ENCODE measurements at places on chromosomes 11 and 22.
A peak's percentile ranks its signal among the peaks of the same experiment; 100 is the strongest.

GRCh38 chr22:47772864-47773263 lies 1010.4 kb downstream of the TBC1D22A start:
- DNase-seq: no peak

- no peak for DNase-seq
Measured at GRCh38 chr11:64244107-64244506, 2.6 kb downstream of the PPP1R14B start.

GRCh38 chr11:70944636-70945035 lies 307.7 kb downstream of the SHANK2 start:
- DNase-seq: no peak

- DNase-seq: no peak
Measured at GRCh38 chr11:101010899-101011298, 118.7 kb downstream of the PGR start.

- no peak for DNase-seq
Measured at GRCh38 chr11:48169717-48170116, 46.9 kb upstream of the OR4B1 start.

DNA sequence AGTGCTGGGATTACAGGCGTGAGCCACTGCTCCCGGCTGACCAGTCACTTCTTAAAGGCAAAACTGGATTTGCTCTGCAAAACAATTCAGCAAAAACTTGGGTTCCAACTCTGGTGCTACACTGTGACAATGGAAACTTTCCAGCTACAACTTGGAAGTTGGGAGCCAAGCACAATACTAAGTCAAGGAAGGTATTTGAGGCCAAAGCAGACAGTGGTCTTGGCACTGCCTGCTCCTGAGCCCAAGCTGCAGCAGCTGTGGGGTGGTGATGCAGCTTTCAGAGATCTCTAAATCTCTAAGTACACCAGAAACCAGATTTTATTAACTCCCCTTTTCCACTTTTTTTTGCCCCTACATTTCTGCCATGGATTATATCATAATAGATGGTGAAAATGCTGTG lies 17.5 kb downstream of the ADM start:
- no peak for DNase-seq

GRCh38 chr11:30015725-30016412 lies 961 bp downstream of the KCNA4 start:
- DNase-seq: no peak

DNA sequence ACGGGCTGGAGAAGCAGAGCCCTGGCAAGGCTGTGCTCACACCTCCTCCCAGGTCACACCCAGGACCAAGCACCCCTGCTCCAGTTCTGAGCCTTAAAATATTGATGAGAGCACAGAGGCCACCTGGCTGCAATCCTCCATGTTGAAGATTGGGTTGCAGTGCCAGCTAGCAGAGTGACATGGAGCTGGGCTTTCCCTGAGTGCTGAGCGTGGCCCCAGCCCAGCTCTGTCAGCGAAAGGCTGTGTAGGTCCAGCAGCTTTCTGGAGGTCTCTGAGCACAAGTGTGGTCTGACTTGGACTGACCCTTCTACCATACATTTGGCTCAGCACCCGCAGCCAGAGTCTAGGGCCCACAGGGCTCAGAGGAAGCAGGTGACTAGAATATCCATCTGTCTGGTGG lies 4.0 kb upstream of the CHKA start:
- DNase-seq: no peak

DNA sequence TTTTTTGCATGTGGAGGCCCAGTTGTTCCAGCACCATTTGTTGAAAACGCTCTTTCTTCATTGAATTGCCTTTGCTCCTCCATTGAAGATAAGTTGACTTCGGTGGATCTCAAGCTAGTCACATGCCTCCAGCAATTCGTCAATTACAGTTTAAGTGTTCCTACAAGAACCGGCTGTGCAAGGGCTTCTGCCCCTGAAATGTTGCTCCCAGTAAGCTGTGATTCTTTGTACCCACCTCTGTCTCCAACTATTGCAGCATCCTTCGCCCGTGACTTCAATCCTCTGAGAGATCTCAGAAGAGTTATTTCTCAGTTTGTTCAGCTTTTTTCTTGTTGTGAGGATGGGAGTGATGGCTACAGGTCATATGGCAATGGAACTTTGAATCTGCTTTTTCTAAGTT lies 194.2 kb upstream of the B3GAT1 start:
- no peak for DNase-seq

GRCh38 chr11:20397281-20397680 lies 9.8 kb downstream of the PRMT3 start:
- peak; percentile 69 for DNase-seq

- no peak for DNase-seq
Measured at GRCh38 chr11:134521001-134521400, 109.0 kb upstream of the B3GAT1 start.

- no peak for DNase-seq
Measured at GRCh38 chr11:70883973-70884623, 368.3 kb downstream of the SHANK2 start.

DNA sequence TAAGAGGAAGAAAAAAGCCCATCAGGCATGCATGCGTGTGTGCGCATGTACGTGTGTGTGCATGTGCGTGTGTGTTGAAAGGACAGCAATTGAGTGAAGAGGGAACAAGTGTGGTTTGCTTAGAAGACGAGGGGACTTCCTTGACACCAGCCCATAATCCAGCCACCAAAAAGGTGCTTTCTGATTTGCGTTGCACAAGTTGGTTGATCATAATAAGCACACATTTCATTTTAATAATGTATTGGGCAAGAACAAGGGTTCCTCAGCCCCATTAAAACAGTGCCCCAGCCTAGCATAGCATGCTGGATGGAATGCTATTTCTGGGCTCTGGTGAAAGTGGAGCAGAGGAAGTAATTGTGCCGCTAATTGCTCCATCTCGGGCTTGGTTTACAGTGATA lies 493.2 kb downstream of the MIAT start:
- DNase-seq: peak; percentile 53

- no peak for DNase-seq
Measured at GRCh38 chr22:35620624-35621251, 3.6 kb upstream of the MB start.

Measured in NB4 (cell line).